ENCODE measurements at places on chromosomes 1 and 21.

- DNase-seq = no peak
Observed at GRCh38 chr1:15446212-15446611, 8.0 kb downstream of the CTRC start.

DNA sequence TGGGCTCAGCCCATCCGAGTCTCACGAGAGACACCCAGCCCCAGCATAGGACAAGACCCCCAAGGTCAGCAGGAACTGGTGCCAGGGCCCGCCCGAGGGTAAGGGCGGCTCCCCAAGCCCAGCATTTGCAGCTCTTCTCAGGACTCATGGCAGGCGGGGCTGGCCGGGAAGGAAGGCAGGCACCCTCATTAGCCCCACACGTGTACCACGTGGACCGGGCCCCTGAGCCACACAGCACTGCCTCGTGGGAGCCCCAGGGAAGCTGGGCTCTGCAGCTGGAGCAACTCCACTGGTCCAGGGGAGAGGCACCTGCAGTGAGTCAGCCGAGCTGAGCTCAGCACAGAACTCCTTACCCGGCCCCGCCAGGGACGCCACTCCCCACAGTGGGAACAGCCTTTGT, 97.7 kb upstream of the IFFO2 start:
- no peak for DNase-seq

DNA sequence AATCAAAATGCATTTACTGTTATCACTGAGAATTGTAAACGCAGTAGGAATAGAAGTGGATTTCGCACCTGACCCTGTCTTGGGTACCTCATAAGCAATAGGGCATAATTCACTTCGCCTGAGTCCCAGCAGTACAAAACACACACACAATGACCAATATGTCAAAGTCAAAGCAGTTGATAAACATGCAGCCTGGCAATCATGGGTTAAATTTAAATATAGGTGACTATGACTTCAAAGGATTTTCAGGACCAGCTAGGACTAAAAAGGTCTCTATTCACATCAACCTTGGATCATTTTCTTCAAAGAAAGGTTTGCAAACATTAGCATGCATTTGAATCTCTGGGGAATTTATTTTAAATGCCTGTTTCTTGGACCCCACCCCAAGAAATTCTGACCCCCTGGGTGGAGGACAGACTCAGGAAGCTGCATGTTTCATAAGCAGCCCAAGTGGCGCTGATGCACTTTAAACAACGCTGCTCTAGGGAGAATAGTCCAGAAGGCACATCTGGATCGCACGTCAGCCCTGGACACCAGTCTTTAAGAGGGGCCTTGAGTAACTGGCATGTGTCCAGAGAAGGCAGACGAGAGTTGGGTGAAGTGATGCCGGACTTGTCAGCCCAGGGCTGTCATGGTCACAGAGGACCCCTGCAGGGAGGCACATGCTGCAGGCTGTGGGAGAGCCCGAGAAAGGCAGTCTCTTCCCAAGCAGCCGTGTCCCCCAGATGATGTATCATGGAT, 55.7 kb upstream of the EFHD2 start:
- DNase-seq = no peak

GRCh38 chr1:209879539-209879938, 51.8 kb downstream of the UTP25 start:
- DNase-seq = no peak

DNA sequence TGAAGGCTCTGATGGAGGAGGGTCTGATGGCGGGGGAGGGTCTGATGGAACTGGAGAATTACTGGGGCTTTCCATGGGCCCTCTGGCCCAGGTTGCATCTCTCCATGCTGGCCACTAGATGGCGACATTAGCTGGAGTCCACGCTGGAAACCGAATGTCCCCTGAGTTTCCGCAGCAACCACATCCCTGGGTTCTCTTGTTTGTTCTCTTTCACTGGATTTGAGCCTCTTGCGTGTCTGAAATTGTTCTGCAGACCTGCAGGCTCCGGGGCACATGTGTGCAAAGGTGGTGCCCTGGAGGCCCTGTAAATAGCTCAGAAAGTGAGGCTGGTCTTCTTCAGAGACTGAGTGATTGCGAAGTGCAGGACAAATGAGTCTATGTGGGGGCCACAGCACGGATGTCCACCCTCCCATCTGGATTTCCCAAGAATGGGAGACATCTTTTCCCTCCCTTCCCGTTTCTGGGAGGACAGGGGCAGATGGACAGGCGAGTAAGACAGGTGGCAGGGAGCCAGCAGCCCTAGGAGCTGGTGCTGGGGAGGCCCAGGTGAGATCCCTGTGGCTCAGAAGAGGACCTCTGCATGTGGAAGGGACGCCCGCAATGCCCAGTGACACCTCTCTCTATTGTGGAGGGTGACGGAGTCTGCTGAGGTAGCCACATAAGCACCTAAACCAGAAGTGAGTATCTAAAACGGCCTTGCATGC, 73.2 kb upstream of the ABCG1 start:
- peak; percentile 41 for DNase-seq

DNA sequence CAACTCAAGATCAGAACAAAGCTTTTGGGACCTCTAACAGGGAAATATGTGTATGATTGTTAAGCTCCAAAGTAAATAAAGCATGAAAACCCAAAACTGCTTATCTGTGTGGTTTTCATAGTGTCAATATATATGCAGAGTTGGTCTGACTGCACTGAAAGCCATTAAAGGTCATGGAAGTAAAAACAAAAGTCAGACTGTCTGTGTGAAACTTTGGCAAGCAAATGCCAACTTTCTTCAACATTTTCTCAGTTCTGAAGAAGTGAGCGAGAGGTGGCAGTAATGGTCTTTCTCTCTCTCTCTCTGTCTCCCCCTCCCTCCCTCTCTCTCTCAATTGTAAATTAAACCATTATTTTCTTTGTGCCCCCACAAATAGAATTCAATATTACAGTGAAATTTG, 100.1 kb upstream of the S1PR1 start:
- no peak for DNase-seq

- no peak for DNase-seq
Observed at GRCh38 chr1:187018291-187018690, 189.5 kb downstream of the PLA2G4A start.

- DNase-seq = no peak
Observed at GRCh38 chr1:1217621-1218523, 3.9 kb upstream of the TNFRSF4 start.

Data from stimulated activated CD4-positive, alpha-beta T cell treated with anti-CD3 and anti-CD28 coated beads, TNF-alpha, amount 100 ng/mL, for 48 hours (primary cell).